ENCODE measurements at places on chromosomes 6 and 20. TPM values are rescaled to one million over a fixed set of nuclear protein-coding genes. Genes with fewer than 3 reads are reported as not detected.

The AVP gene
- not detected for total RNA-seq

- H3K4me3 ChIP-seq = no peak overlapping the region
- H3K27me3 ChIP-seq = no peaks in the 10 kb centered on the region
- H3K36me3 ChIP-seq = no peaks in the 10 kb centered on the region
- H3K4me1 ChIP-seq = peaks cover 4% of the 10 kb centered on the region
- no peak overlapping the region for H3K27ac ChIP-seq
Measured at GRCh38 chr6:5475779-5476178, 214.5 kb downstream of the FARS2 start.

DNA sequence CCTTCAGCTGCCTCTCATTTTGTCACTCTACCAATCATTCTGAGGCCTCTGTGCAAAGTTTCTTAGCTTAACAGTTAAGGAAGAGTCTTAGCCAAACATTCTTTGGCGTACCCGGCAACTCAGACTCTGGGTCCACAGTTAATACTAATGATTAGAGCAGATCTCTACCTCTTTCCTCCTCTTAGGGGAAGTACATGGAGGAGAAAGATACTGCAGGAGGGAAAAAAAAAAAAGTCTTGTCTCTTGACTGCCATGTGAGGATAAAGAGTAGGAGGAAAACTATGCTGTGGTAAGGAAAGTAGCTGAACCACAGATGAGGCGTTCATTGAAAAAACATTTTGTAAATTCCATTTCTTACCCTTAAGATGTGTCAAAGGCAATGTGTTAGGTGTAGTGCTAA lies 44.0 kb upstream of the MARCKS start:
- H3K36me3 ChIP-seq = no peaks in the 10 kb centered on the region
- peak; percentile 54 for DNase-seq
- no peaks in the 10 kb centered on the region for H3K27me3 ChIP-seq
- H3K27ac ChIP-seq = peak overlapping the region; percentile 95
- H3K4me1 ChIP-seq = peaks cover 18% of the 10 kb centered on the region
- H3K4me3 ChIP-seq = no peak overlapping the region

DNA sequence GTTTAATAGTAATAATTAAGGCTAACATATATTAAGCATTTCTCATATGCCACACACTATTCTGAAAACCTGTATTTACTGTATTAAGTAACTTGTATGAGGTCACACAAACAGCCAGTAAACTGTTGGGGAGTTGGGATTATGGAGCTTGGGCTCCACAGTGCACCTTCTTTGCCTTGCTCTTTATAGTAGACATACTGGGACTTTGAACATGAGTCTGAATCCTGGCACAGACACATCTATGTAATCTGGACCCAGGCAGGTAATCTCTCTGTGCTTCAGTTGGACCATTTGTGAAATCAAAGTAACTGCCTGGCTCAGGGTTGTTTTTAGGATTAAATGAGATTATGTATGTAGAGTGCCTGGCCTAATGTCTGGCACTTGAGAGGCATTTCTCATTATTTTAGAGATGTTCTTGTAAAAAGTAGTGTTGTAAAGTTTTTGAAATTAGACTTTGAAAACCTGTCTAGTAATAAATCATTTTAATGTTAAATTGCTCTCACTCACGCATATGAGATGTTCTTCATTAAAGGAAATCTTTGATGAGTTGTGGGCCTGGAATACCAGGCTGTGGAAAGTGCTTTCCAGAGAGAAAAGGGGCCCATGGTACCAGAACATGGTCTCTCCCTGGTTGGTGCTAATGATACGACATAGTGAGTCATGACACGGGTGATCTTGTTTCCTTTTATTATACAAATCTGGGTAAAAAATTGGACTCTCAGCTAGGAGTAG lies 34.3 kb downstream of the LRRC1 start:
- no peaks in the 10 kb centered on the region for H3K36me3 ChIP-seq
- no peak overlapping the region for H3K4me3 ChIP-seq
- peaks cover 21% of the 10 kb centered on the region for H3K4me1 ChIP-seq

- H3K27ac ChIP-seq = no peak overlapping the region
- H3K27me3 ChIP-seq = peaks cover 14% of the 10 kb centered on the region
- H3K4me3 ChIP-seq = no peak overlapping the region
- H3K36me3 ChIP-seq = no peaks in the 10 kb centered on the region
- H3K4me1 ChIP-seq = no peaks in the 10 kb centered on the region
Measured at GRCh38 chr6:4510317-4510716, 265.9 kb upstream of the CDYL start.

DNA sequence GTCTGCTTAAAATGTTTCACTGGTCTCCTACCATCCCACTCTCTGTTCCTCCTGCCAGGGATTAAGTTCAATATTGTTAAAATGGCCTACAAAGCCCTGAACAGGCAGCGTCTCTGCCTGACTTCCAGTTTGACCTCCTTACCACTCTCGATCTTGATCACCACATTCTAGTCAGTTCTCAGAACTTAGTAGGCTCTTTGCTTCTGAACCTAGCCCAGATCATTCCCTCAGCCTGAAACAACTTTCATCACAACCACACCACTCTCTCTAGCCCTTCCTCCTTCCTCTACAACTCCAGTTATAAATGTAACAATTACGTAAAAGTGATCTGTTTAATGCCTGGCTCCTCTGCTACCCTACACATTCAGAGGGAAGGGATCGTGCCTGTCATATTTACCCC lies 53.3 kb downstream of the ATG5 start:
- no peaks in the 10 kb centered on the region for H3K27me3 ChIP-seq
- peaks cover 4% of the 10 kb centered on the region for H3K36me3 ChIP-seq
- H3K4me3 ChIP-seq = no peak overlapping the region
- peaks cover 7% of the 10 kb centered on the region for H3K4me1 ChIP-seq

GRCh38 chr6:83511266-83511665 lies 1.1 kb upstream of the PRSS35 start:
- H3K4me3 ChIP-seq = no peak overlapping the region
- peaks cover 3% of the 10 kb centered on the region for H3K4me1 ChIP-seq
- H3K27me3 ChIP-seq = no peaks in the 10 kb centered on the region
- no peak overlapping the region for H3K27ac ChIP-seq
- H3K36me3 ChIP-seq = no peaks in the 10 kb centered on the region

GRCh38 chr6:53906103-53906502 lies 111.3 kb downstream of the LRRC1 start:
- no peaks in the 10 kb centered on the region for H3K4me1 ChIP-seq
- no peaks in the 10 kb centered on the region for H3K27me3 ChIP-seq
- DNase-seq = no peak
- no peak overlapping the region for H3K4me3 ChIP-seq

The PSORS1C2 gene
- not detected for total RNA-seq

The SAMD5 gene
- 0.59 TPM for total RNA-seq

GRCh38 chr6:36825994-36826393 lies 13.2 kb downstream of the CPNE5 start:
- H3K27ac ChIP-seq = no peak overlapping the region
- peaks cover 12% of the 10 kb centered on the region for H3K4me1 ChIP-seq
- H3K36me3 ChIP-seq = no peaks in the 10 kb centered on the region
- no peak for DNase-seq
- H3K4me3 ChIP-seq = no peak overlapping the region

DNA sequence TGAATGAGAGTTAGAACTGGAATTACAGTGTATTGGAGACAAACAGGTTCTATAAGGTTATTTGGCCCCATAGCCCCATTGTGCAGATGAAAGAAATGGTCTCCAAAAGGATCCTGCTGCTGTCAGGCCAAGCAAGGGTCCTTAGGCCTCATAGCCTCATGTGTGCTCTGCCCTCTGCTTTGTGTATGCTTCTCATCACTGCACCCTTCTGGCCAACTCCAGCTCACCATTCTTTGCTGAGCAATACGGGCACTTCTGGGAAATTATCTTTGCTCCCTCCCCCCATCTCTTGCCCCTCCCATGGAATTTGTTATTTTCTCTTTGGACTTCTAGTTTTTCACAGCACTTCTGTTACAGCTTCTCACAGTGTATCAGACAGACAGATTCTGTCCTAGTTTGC lies 298.8 kb downstream of the FOXA2 start:
- no peaks in the 10 kb centered on the region for H3K36me3 ChIP-seq
- no peaks in the 10 kb centered on the region for H3K4me1 ChIP-seq
- H3K4me3 ChIP-seq = no peak overlapping the region

DNA sequence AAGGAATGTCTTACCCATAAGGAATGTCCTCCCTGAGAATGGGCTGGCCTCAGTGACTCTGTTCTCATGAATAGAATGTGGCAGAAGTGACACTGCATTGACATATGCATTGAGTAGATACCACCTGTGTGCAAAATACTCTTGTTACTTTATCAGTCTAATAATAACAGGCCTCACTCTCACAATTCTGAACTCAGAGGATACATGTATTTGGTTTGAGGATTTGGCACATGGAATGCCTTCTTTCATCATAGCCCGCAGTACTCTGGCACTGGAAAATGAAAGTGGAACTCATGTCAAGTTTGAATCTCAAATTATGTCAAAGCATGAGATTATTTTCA lies 52.9 kb upstream of the PLCB4 start:
- peak overlapping the region; percentile 57 for H3K27ac ChIP-seq
- no peak overlapping the region for H3K4me3 ChIP-seq
- H3K27me3 ChIP-seq = no peaks in the 10 kb centered on the region
- H3K4me1 ChIP-seq = peaks cover 14% of the 10 kb centered on the region
- no peaks in the 10 kb centered on the region for H3K36me3 ChIP-seq

The COL19A1 gene
- not detected for total RNA-seq

- DNase-seq = peak; percentile 91
- H3K4me3 ChIP-seq = no peak overlapping the region
- H3K4me1 ChIP-seq = peaks cover 46% of the 10 kb centered on the region
- H3K27ac ChIP-seq = peak overlapping the region; percentile 84
Measured at GRCh38 chr6:3517350-3517749, 60.5 kb upstream of the SLC22A23 start.

DNA sequence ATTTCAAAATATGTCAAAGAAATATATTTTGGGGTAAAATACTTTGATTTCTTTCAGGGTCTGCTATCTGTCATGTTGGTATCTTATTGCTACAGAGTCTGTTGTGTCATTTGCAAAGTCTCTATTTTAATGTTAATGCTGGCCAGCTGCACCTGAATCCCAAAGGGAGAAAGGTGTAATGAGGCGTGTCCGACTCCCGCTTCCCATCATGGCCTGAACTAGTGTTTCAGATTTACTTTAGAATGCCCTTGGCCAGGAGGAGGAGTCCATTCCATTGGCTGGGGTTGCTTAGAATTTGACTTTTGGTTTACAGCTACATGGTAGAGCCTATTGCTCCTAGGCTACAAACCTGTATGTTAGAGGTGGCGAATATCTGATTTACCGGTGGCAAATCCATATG lies 69.3 kb downstream of the FAM50B start:
- no peak overlapping the region for H3K4me3 ChIP-seq
- no peaks in the 10 kb centered on the region for H3K36me3 ChIP-seq
- peaks cover 19% of the 10 kb centered on the region for H3K4me1 ChIP-seq

- H3K27me3 ChIP-seq = peaks cover 17% of the 10 kb centered on the region
- no peak overlapping the region for H3K4me3 ChIP-seq
- no peaks in the 10 kb centered on the region for H3K36me3 ChIP-seq
- no peak overlapping the region for H3K27ac ChIP-seq
- H3K4me1 ChIP-seq = no peaks in the 10 kb centered on the region
Measured at GRCh38 chr6:109296971-109297372, 85.3 kb downstream of the CD164 start.

Data from osteoblast (primary cell).